ENCODE measurements at places on chromosomes 5 and 9.
A peak's percentile ranks its signal among the peaks of the same experiment; 100 is the strongest.

DNA sequence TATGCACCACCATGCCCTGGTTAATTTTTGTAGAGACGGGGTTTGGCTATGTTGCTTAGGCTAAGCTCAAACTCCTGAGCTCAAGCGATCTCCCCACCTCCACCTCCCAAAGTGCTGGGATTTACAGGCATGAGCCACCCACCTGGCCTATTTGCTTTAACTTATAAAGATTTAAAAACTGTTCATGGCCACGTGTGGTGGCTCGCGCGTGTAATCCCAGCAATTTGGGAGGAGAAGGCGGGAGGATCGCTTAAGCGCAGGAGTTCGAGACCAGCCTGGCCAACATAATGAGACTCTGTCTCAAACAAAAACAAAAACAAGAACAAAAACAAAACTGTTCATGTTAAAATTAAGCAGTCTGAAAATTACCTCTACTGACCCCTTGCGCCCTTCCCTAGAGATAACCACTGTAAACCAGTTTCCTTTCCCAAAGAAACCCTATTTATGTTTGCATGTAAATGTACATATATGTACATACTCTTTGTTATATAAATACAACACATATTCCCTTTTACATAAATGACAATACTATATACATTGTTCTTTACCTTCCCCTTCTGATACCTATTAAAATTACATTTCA, 1.5 kb downstream of the AK6 start:
- DNase-seq = no peak

DNA sequence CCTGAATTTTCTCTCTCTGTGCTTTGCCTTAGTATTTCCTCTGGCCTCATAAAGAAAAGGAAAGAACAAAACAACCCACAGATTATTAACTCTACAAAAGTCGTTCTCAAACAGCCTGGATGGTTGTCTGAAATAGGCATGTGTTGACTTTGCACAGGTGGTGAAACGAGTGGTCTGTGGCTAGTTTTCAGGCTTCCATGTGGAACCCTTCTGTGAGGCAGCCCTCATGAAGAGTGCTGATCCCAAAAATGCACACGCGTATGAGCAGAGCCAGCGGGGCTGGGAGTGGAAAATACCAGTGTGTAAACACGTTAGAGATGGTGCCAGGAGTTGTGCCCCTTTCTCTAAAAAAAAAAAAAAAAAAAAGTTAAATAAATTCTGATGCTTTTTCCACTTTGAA, 4.9 kb upstream of the PSAT1 start:
- no peak for DNase-seq

GRCh38 chr5:73298772-73299630, 126.0 kb downstream of the TMEM174 start:
- DNase-seq = peak; percentile 39

- DNase-seq = no peak
Observed at GRCh38 chr9:303502-303901, 88.8 kb downstream of the DOCK8 start.

- no peak for DNase-seq
Observed at GRCh38 chr9:27441741-27442070, 82.4 kb upstream of the IFNK start.

GRCh38 chr5:171899792-171900191, 106.6 kb downstream of the FBXW11 start:
- DNase-seq = no peak

GRCh38 chr5:181184845-181185216, 20.2 kb downstream of the TRIM7 start:
- DNase-seq = peak; percentile 29

DNA sequence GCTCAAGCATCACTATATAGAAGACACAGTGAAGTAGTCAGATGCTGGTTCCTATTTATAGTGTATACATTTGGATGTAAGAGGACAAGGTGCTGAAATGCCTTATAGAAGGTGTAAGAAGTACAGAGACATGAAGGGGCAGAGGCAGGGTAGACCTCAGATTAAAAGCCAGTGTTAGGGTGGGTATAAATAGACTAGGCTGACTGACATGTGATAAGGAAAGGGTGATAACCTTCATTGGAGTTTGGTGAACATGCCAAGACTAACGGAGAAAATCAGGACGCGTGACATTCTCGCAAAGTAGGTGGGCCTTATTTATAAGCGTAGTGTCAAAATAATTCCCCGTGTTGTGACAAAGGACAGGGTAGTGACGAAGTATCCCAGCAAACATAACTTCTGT, 59.1 kb upstream of the HRH2 start:
- DNase-seq = no peak

DNA sequence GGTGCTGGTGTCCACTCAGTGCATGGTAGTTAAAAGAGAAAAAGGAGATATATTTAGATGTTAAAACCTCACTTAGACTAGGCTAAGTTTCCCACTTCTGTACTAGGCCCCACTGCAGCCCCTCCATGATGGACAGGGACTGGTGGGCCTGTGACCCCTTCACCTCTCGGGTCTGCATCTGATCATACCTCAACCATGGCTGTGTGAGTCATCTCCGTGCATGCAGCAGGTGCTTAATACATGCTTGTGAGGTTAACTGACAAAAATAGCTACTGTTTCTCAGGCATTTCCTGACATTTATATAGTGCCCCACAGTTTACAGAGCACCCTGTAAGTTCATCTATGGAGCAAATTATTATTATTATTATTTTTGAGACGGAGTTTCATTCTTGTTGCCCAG, 8.4 kb upstream of the URM1 start:
- DNase-seq = no peak

DNA sequence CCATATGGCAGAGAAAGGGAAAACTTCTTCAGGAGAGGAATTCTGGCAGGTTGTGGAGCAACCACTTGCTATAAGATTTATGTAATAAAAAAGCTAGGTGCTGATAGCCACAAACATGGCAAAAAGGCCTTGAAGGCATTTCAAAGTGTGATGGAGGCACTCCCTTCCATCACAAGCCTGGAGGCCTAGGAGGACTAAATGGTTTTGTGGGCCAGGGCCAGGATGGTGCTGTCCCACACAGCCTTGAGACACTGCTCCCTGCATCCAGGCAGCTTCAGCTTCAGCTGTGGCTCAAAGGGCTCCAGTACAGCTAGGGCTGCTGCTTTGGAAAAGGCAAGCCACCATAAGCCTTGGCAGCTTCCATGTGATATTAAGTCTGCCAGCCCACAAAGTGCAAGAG, 632.8 kb downstream of the BRINP1 start:
- DNase-seq = no peak

GRCh38 chr5:124884114-124884513, 137.7 kb upstream of the ZNF608 start:
- no peak for DNase-seq

DNA sequence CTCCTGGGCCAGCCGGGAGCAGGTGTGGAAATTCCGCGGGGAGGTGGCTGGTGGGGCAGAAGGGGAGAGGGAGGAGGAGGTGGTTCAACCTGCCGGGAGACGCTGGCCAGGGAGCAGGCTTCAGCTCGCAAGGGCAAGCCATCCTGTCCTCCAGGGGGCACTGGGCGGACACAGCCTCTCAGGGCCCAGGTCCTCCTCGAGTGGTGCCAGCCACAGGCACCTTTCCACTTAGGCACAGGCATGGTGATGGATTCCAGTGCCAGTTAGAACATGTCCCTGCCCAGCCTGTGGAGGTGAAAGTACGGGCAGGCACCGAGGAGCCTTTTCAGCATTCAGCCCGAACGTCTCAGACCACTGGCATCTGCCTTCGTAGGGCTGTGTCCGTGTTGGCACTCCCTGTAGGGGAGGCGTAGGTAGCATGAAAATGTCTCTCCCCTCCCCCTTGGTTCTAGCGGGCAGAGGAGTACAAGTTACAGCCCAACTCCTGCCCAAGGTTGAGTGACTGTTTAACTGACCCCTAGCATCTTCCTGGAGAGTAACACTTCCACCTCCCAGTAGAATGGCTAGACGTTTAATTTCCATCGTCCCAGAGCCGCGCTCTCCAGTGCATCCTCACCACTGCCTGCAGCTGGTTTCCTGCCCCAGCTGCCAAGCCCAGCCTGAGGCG, 48.9 kb downstream of the DAB2IP start:
- DNase-seq = no peak

- DNase-seq = no peak
Observed at GRCh38 chr9:70177121-70177520, 81.7 kb upstream of the SMC5 start.

DNA sequence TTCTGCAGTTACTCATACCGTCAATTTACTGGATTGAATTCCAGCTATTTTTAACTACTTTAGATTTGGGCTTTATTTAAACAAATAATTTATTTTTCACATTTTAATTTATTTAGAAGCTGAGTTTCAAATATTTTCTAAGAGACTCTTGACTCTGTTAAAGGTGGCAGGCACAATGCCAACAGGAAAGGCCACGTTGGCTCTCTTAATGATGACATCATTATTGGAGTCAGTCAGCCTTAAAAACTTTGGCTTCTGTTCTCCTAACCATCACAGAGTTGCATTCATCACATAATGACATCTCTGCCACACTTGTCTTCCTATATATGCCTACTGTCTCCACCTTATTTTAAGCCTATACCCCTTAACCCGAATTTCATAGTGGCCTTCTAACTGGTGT, 172.3 kb upstream of the PLPPR1 start:
- no peak for DNase-seq

- no peak for DNase-seq
Observed at GRCh38 chr5:157161996-157162395, 4.1 kb downstream of the GARIN3 start.

DNA sequence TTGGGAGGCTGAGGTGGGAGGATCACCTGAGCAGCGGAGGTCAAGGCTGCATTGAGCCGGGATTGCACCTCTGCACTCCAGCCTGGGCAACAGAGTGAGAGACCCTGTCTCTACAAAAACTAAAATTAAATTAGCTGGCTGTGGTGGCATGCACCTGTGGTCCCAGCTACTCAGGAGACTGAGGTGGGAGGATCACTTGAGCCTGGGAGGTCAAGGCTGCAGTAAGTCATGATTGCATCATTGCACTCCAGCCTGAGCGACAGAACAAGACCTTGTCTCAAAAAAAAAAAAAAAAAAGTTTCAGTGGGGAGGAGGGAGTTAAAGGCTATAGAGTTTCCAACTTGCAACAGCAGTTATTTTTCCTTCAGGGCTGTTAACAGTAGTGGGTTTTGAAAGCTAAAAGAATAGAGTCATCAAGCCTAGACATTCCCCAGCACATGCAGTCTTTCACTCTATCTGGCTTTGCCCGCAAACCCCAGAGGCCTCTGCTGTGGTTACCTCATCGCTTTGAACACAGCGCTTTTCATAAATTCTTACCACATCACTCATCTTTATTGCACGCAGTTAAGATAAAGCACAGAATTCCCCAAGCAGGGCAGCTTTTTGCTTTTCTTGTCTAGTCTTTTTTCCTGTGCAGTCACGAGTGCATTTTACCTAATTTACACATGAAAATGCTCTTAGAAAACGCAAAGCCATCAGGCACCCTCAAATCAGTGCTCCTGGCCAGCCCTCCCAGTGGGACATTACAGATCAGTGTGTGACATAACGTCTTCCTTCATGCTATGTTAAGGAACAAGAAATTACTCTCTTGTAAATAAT, 8.7 kb upstream of the SLC2A8 start:
- peak; percentile 94 for DNase-seq

All from LoVo (cell line).